Esophagus squamous epithelium (tissue), 5 donors: ENCODE measurements at places on chromosomes 6 and 20. TPM values are rescaled to one million over a fixed set of nuclear protein-coding genes. Genes with fewer than 3 reads are reported as not detected.
A peak's percentile ranks its signal among the peaks of the same experiment; 100 is the strongest.

GRCh38 chr6:159404296-159404695 is 235.1 kb downstream of the FNDC1 start:
- no peak for DNase-seq

GRCh38 chr6:129510950-129511349 is 199.0 kb downstream of the ARHGAP18 start:
- no peak for DNase-seq

DNA sequence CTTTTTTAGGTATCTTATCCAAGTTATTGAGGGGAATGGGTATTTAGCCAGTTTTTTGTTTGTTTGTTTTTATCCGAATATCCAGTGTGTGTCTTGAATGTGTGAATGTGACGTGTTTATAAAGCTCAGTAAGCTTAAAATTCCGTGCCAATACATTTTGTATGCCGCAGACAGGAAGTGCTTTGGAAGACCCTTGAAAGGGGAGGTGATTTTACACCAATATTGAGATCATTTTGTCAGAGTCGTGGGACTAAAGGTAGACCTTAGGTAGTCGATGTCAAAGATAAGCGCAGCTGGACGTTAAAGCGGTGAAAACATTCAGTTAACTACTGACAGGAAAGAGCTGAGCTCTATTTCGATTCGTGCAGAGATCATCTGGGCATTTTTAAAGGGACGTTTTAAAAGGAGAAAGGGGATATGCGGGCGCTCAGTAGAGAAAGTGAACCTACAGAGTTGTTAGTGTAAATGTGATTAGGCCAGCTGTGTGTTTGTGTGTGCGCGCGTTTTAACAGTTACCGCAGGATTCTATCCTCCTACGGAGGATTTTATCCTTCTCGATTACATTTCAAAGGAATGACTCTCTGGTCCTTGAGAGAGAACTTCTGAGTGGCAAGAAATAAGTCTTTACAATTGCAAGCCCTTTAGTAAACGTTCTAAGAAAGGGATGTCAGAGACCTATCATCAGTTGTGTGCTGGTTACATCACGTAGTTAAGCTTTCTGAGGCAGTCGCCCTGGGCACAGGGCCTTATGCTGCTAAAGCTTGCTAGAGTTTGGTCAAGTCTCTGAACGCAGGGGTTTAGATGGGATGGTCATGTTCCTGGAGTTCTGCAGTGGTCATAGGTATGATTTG is 625 bp upstream of the ECHDC1 start:
- DNase-seq: no peak

DNA sequence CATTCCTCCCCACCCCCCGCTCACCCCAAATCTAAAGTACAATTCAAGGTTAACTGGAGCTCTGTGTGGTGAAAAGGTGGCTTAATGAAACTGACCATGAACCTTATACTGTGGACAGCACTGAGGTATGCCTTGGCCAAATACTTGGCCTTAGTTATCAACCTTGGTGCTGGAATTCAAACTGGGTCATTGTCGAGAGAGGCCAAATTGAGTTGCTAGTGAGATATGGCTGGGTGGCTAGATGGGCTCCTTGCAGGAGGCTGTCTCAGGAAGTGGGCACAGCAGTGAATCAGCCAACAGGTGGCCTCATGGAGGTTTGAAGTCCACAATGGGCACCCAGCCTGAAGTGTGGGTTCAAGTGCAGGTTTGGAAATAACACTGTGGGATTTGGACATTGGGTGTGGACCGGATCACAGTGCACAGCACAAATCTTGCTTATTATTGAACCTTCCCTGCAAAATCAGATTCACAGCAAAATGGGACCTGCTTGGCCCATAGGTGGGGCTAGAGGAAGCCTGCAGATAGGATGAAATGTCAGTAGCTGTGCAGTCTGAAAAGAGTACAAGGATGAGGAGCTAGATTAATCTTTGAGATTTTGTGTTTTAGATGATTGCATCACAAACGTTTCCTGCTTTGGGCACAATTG is 5.6 kb upstream of the BTBD3 start:
- DNase-seq: no peak

DNA sequence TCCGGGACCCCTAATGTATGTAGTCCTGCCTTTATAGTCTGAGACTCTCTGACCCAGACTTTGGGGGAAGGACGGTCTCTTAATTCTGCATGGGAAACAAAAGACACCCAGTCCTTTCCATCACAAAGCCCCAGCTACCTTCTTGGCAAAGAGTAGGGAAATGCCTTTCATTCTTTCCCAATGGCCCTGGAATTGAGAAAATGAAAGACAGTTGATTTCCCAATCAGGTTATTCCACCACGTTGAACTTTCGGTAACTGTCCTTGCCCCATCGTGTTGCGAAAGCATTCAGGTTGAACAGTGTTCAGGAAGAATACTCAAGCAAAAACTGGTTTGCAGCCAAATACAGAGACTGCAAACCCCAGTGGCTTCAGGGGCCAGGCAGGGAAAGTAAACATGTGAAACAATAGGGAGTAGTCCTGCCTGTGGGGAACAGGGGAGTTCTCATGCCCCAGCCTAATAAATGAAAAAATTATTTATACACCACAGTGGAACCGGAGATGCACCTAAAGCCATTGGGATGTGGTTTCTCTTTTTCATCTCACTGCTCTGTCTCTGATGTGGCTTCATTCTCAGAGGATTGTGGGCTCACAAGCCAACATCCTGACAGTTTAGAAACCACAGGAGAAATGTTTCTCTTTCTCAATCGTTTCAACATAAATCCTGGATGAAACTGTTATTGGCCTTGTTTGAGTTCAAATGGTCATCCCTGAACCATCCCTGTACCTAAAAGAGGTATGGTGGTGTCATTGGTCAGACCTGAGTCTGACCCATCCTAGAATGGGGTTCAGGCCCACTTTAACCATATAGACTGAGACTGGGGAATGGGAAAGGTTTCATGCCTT is 44.2 kb upstream of the SLC9A8 start:
- DNase-seq: no peak

- no peak for DNase-seq
Measured at GRCh38 chr20:19823971-19824370, 65.9 kb downstream of the RIN2 start.

- no peak for DNase-seq
Measured at GRCh38 chr6:105740946-105741645, 338.2 kb upstream of the PREP start.

GRCh38 chr6:79813854-79814709 is 133.3 kb downstream of the ELOVL4 start:
- no peak for DNase-seq

- no peak for DNase-seq
Measured at GRCh38 chr6:20696676-20697075, 162.4 kb downstream of the CDKAL1 start.

DNA sequence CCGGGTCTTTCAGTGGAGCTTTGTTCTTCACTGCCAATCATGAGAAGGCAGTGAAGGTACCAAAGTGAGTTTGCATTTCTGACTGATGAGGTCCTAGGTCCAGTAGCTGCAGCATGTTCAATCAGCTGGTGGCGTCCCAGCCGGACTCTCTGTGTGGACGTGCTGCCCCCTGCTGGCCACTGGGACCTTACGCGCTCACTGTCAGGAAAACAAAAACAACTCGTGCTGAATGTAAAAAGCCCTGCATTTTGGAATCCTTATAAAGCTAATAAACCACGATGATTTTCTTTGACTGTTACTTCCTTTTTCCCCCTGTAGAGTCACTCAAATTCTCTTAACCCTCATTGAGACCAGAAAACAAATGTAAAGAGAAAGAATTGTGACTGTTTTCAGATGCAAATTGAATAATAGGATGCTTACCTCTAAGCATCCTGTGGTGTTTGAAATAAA is 4.9 kb upstream of the CD24 start:
- peak; percentile 21 for DNase-seq

DNA sequence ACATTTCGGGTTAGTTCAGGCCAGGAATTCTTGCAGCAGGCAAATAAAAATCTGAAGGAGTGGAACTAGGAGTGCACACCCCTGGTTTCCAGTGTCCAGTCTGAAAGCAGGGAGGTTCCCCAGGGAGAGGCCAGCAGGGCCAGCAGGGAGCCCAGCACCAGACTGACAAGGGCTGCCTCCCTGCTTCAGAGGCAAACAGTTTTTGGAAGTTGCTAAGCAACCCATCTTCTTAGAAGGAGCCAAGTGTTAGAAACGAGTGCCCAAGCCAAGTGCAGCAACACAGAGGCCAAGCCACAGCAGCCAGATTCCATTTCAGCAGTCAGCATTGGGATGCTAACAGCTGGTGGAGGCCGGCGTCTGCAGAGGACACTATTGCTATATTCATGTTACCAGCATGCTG is 179.1 kb downstream of the SYNDIG1 start:
- no peak for DNase-seq

DNA sequence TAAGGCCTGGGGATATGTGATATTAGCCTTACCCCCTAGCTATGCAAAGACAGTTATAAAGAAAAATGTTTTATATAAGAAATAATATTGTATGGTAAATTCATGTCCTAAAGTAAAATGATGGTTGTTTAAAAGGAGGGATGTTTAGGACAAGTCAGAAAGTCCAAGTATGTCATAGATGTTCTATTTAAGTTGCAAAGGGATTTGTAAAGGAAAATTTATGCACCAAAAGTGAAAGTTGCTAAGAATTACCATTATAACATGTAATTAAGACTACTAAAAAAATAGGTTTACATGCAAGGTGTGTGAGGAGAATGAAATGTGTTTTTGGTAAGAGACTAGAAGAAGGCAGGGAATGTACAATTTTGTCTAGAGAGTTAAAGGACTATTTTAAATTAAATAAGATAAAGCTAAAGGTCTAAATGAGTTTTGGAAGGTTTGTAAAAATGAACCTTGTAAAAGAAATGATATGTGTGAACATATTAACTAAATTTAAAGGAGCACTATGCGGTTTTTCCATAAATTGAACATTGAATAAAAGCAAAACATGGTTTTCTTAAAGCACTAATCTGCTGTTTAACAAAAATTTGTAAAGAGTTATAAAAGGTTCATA is 22.7 kb upstream of the GOPC start:
- DNase-seq: no peak

DNA sequence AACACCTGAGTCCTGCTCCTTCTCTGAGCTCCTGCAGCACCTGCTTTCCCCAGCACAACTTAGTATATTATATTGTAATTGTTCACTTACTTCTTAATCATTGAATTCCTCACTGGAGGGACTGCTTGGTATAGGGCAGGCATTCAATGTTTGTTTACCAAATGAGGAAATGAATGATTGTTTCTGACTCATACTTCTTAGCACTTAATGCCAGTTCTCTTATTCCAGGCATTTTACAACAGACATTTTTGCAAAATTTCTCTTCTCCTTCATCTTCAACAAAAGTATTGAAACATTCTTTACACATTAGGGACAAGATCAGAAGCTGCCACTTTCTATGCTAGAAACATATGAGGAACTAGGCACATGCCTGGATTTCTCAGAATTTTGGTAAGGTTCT is 119.4 kb downstream of the TBX18 start:
- DNase-seq: no peak

- DNase-seq: no peak
Measured at GRCh38 chr20:39292193-39292736, 330.1 kb downstream of the DHX35 start.

DNA sequence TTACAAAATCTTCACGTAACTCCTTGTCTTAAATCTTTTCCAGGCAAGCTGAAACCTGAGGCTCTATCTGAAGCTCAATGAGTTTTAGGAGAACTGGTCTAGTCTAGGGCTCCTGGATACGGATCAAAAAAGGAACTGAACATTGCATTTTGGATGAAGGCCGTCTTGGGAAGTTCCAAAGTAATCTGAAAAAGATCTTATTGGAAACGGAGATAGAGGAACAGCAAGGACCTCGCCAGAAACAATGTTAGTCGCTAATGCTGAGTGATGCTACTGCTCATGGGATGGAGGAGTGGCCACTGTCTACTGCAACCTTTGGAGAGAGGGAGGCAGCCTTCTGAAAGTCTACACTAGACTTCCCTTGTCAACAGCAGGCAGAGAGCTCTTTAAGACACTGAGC is 91.4 kb upstream of the ATXN1 start:
- no peak for DNase-seq

GRCh38 chr6:116695401-116695800 is 14.4 kb downstream of the KPNA5 start:
- DNase-seq: no peak

- DNase-seq: no peak
Measured at GRCh38 chr6:149961728-149962425, 1.9 kb upstream of the ULBP1 start.

- DNase-seq: no peak
Measured at GRCh38 chr6:106666282-106667021, 37.1 kb downstream of the QRSL1 start.

DNA sequence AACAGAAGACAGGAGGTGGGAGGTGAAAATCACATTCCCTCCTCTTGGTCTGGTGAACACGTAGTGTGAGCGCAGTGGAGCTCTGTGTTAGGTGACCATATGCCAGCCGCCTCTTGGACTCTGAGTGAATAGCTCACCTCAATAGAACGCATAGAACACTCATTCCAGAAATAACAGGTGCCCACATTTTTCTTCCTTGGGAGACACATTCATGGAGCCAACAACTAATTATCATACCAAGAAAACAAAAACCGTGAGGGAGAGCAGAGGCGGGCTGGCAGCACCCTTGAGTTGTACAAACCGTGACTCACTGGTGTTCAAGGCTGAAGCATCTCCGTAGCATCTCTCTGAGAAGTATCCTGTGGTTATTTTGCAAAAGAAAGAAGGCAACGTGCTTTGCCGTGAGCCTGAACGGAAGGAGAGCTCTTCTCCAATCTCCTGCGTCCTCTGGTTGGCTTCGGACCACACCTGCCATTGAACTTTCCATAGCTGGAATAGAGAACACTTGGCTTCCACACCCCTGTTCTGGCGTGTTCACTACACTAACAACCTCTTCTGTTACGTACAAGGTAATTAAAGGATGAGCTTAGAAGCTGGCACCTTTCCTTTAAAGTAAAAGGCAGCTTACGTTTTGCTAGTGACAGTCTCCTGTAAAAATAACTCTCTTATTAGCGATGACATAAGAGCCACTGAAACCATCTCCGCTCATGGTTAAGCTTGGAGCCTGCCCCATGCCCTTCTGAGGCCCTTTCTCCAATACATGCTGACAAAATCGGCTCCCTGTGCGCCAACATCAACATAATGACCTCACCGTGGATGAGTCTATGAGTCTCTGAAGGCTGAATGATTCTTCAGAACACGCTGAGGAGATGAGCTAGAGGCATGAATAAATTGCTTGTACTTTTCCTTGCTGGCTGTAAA is 30.2 kb upstream of the SGK1 start:
- no peak for DNase-seq

DNA sequence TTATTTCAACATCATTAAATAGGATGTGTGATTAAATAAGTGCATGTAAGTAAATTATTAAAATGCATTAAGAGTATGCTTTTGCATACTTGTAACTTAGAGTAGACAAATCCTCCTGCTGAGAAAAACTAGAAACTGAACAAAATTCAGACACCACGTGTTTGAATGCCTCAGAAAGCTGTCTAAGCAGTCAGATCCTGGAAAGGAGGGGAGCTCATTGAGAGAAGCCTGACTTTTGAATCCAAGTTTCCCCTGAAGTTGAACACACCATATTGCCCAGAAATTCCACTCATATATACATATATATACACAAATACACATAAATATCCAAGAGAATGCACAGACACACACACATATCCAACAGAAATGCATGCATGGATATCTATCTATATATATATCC is 190.0 kb upstream of the BMP2 start:
- DNase-seq: no peak

Gene TOX2
- 3.0 TPM for total RNA-seq

Gene ARHGAP18
- 2.8 TPM for total RNA-seq

Gene SNX5
- 137 TPM for total RNA-seq

Gene SERPINB6
- 76.6 TPM for total RNA-seq

Gene SFT2D1
- 39.2 TPM for total RNA-seq

Gene SLC22A23
- 26.6 TPM for total RNA-seq

Gene PPIL6
- 6.1 TPM for total RNA-seq

Gene SNAP25
- total RNA-seq: 0.13 TPM

Gene ATAT1
- 6.4 TPM for total RNA-seq

Gene EGFL8
- total RNA-seq: 4.8 TPM

Gene ELOVL2
- 0.18 TPM for total RNA-seq

Gene CRISP3
- 23.5 TPM for total RNA-seq
